ENCODE measurements at places on chromosomes 7 and 10.

DNA sequence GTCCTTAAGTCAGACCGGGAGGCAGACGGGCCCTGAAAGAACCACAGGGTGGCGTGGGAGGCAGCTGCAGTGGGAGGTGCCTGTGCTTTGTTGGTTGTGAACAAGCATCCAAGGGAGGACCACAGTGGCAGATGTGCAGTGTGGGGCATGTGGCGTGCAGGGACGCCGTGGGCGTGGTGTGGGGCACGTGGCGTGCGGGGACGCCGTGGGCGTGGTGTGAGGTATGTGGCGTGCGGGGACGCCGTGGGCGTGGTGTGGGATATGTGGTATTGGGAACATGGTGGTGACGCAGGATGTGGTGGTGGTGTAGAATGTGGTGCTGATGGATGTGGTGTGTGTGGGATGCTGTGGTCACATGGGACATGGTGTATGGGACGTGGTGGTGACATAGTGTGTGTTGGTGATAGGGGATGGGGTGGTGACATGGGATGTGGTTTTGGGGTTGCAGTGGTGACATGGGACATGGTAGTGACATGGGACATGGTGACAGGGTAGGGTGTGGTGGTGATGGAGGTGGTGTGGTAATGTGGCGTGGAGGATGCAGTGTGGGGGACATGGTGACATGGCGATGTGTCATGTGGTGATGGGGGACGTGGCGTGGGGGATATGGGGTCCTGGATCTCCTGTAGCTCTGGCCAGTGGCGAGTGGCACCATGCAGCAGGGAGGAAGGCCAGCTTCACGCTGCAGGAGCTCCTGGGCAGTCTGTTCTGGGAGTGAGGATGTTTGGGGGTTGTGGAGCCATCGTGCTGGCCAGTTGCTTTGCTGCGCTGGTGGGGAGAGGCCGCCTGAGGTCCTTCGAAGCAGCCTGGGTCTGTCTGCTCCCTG, 78.8 kb downstream of the INPP5A start:
- H3K4me3 ChIP-seq = no peak overlapping the region
- peak overlapping the region; percentile 93 for H3K27ac ChIP-seq
- no peak for DNase-seq
- peaks cover 15% of the 10 kb centered on the region for H3K4me1 ChIP-seq
- H3K27me3 ChIP-seq = no peaks in the 10 kb centered on the region

GRCh38 chr10:72503241-72503640, 122.6 kb downstream of the MICU1 start:
- no peaks in the 10 kb centered on the region for H3K27me3 ChIP-seq
- no peak overlapping the region for H3K27ac ChIP-seq
- no peak for DNase-seq

DNA sequence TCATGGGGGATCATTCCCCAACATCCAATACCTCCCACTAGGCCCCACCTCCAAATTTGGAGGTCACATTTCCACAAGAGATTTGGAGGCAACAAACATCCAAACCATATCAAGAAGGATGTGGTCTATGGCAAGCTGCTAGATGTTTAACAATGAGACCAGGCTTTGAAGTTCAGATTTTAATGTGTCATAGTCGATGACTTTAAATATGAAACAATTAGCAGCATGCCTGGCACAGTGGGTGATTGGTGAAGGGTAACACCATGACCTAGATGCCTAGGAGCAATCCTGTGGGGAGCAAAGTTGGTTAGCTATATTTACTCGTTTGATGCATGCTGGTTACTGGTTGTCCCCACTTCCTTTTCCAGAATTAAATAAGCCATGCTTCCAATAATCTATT, 356.4 kb upstream of the VWC2 start:
- no peaks in the 10 kb centered on the region for H3K27me3 ChIP-seq
- H3K4me3 ChIP-seq = no peak overlapping the region
- H3K4me1 ChIP-seq = no peaks in the 10 kb centered on the region
- no peaks in the 10 kb centered on the region for H3K36me3 ChIP-seq
- DNase-seq = no peak

DNA sequence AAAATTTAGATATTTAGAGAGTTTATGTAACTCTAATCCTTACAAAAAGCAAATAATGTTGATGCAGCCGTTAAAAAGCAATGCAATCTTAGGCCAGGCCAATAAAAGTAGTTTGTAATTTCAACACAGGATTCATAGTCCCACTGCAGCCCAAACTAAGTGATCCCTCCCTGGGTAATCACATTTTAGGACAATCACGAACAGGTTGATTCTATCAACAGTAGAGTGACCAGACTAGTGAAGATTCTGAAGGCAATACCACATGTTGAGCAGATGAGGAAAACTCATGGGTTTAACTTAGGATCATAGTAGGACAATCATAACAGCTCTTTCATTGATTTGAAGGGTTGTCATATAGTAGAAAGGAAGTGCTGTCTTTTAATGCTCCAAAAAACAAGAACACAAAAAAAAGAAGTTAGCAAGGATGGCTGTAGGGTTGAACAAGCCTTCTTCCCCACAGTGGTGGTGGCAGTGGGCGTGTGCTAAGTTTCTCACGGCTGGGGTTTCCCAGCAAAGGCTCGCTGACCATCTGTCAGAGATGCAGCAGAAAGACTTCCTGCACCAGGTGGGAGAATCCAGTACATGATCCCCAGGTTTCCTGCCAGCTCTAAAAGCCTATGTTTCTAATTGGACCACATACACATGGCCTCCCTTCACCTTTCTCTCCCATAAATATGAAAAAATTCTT, 212.2 kb downstream of the CHRM2 start:
- DNase-seq = no peak
- H3K36me3 ChIP-seq = no peaks in the 10 kb centered on the region
- H3K4me3 ChIP-seq = no peak overlapping the region
- no peaks in the 10 kb centered on the region for H3K27me3 ChIP-seq
- no peak overlapping the region for H3K27ac ChIP-seq
- H3K4me1 ChIP-seq = no peaks in the 10 kb centered on the region

DNA sequence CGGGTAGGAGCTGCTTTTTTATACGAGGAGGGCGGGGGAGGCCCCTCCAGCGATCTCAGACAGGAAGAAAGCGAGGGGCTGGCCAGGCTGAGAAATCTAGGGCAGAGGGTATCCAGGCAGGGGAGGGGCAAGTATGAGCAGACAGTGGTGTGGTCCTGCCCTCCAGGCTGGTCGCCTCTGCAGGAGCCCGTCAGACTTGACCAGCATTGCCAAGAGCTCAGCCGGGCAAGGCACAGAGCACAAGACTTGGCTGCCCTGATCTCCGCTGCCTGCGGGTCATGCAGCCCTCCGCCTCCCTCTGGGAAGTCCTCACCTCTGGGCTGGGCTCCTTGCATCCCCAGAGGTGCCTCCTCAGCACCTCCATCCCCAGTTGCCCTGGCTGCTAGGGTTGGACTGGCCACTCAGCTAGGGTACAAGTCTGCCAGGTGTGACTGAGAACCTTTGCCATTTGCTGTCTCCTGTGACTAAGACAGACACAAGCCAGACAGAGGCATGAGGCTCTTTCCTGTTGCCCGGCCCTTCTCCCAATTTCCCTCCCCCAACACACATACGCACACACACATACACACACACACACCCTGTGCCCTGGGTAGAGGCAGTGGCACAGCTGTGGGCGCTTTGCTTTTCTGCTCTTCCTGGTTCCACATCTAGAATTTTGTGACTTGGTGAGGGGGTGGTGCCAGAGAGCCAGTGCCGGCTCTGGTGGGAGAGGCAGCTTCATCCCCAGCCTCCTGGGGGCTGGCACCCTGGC, 59.1 kb upstream of the PPIF start:
- H3K36me3 ChIP-seq = peaks cover 9% of the 10 kb centered on the region
- no peak overlapping the region for H3K4me3 ChIP-seq
- no peaks in the 10 kb centered on the region for H3K27me3 ChIP-seq
- H3K27ac ChIP-seq = peak overlapping the region; percentile 89
- H3K4me1 ChIP-seq = peaks cover 16% of the 10 kb centered on the region
- no peak for DNase-seq

DNA sequence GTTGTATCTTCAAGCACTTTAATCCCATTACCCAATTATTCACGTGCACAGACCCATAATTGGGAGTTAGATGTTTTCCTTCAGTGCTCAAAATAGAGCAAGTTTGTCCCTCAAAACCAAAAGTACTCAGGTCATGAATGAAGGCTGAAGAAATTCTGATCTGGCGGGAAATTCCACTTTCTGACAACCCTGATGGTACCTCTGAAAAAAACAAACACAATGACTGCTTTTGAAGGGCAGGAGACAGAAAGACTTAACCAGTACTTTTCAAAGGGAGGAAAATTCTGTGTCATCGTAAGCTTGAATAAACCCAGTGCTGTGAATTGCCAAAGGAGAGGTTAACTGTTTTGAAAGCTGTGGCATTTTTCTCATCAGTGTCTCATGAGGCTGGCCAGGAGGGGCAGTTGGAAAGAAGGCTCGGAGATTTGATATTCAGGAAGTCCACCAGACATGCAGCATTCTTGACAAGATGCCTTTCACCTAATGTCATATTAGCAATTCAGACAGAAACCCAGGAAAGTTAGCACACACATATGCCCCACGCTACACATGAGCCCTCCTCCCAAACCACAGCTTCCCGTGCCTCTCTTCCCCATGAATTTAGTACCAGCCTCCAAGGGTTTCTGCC, 347.0 kb downstream of the KCNMA1 start:
- peaks cover 18% of the 10 kb centered on the region for H3K27me3 ChIP-seq
- H3K4me1 ChIP-seq = peaks cover 18% of the 10 kb centered on the region
- H3K4me3 ChIP-seq = no peak overlapping the region
- no peak for DNase-seq

DNA sequence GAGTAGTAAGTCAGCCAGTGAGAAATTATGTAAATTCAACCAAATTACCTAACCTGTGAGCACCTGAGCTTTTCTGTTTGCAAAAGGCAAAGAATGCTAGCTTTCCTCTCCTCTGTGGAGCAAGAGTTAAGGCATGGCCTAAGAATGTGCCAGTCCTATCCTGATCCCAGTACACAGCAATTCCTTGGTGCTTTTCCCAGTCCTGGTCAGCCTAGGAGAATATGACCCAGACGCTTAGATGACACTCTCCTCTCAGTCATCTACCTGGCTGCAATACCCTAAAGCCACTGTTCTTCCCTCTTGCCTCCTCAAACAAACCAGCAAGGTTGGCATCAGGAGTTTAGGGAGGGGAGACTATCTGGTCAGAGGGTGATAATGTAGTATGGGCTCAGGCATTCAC, 4.1 kb downstream of the PDLIM1 start:
- peaks cover 39% of the 10 kb centered on the region for H3K27me3 ChIP-seq
- H3K27ac ChIP-seq = no peak overlapping the region
- no peak overlapping the region for H3K4me3 ChIP-seq
- DNase-seq = no peak

DNA sequence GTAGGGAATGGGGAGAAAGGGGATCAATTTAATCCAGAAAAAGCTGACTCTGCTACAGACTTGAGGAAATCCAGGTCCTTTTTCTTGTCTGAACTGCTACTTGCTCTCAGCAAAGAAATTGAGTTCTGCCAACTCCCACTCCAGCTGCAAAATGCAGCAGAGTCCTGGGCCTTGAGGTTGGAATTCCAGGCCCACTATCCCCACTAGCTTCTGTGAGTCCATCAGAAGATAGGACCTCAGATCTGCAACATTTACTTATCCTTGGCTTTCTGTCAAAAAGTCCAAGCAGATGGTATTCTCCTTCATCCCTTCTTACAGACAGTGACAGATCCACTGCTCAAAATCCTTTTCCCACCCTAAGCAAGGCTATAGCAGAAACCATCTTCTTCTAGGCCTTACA, 219.2 kb downstream of the ARHGAP12 start:
- peaks cover 29% of the 10 kb centered on the region for H3K36me3 ChIP-seq
- H3K27ac ChIP-seq = peak overlapping the region; percentile 68
- peak overlapping the region; percentile 71 for H3K4me3 ChIP-seq

DNA sequence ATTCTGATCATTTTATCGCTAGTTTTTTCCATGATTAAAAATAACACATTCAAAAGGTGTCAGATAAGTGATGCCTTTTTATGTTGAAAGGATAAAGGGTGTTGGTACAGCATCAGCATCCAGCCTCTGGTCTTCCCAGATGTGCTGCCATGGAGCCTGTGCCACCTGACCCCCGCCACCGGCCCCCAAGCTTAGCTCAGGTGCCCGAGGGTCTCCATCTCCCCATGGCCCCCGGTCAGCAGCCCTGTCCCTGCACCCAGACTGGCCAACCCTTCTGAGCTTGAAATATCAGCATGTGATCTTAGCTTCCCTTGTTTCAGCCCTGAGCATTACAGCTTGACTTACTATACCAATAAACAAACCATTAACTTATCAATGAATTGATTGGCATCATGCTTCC, 24.6 kb downstream of the PFKP start:
- peaks cover 4% of the 10 kb centered on the region for H3K36me3 ChIP-seq
- peaks cover 6% of the 10 kb centered on the region for H3K4me1 ChIP-seq
- no peaks in the 10 kb centered on the region for H3K27me3 ChIP-seq
- DNase-seq = no peak
- H3K27ac ChIP-seq = peak overlapping the region; percentile 70
- H3K4me3 ChIP-seq = no peak overlapping the region

GRCh38 chr10:33287112-33287511, 47.4 kb downstream of the NRP1 start:
- no peaks in the 10 kb centered on the region for H3K27me3 ChIP-seq
- H3K4me1 ChIP-seq = peaks cover 37% of the 10 kb centered on the region
- H3K4me3 ChIP-seq = no peak overlapping the region
